Astrocyte (in vitro differentiated cells and primary cell): ENCODE measurements at places on chromosomes 12 and 14.
A peak's percentile ranks its signal among the peaks of the same experiment; 100 is the strongest.

DNA sequence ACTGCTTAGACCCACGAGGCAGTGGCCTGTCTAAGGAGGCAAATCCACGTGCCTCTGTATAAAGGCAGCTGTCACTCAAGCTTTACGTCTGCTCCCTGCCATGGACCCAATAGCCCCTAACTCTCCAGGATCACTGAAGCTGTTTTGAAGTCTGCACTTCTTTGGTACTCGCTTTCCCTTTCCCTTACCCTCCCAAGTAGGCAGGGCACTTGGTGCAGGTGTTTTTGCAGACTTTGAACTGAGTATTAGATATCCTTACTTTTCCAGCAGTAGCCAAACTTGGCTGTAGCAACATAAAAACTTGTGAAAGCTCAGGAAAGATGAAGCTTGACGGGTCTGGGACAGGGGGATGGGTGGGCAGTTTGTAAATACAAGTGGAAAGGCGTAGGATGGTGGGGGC lies 17.8 kb upstream of the OR6S1 start:
- no peak for DNase-seq

- peak; percentile 69 for DNase-seq
These were observed 9.0 kb upstream of the LRTM2 start for GRCh38 chr12:1811281-1811947.

DNA sequence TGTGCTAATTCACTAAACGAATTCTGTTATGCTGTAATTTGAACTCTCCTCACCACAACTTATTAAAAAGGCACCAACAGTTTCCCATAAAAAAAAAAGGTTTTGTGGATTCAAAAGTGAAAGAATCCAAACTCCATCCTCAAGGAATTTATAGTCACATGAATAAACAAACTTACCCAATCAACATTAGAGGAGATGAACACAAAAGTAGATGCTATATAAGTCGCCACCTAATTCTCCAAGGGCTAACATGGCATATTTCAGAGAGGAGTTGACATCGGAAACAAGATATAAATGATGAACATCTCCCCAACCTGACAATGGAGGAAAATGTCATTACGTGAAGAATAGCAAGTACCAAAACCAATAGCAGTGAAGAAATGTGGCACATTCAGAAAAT lies 265.5 kb upstream of the PRKD1 start:
- DNase-seq, result no peak

DNA sequence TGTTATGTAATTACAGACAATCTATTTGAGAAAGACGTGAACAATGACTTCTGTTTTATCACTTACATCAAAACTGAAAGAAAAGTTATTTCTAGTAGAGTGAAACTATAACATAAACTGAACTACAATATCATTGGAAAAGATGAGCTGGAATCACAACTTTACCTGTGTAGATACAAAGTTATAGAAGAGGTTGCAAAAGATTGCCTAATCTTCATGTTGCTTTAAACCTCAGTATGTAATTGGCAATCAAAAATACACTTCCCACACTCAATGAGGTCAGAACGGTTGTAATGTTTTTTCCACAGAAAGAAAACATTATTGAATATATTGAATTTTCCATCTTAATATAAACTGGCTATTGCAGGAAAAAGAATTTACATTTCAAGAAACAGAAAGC lies 37.7 kb upstream of the GXYLT1 start:
- DNase-seq, result no peak

- no peak for DNase-seq
These were observed 13.7 kb downstream of the DDX54 start for GRCh38 chr12:113171543-113171942.

DNA sequence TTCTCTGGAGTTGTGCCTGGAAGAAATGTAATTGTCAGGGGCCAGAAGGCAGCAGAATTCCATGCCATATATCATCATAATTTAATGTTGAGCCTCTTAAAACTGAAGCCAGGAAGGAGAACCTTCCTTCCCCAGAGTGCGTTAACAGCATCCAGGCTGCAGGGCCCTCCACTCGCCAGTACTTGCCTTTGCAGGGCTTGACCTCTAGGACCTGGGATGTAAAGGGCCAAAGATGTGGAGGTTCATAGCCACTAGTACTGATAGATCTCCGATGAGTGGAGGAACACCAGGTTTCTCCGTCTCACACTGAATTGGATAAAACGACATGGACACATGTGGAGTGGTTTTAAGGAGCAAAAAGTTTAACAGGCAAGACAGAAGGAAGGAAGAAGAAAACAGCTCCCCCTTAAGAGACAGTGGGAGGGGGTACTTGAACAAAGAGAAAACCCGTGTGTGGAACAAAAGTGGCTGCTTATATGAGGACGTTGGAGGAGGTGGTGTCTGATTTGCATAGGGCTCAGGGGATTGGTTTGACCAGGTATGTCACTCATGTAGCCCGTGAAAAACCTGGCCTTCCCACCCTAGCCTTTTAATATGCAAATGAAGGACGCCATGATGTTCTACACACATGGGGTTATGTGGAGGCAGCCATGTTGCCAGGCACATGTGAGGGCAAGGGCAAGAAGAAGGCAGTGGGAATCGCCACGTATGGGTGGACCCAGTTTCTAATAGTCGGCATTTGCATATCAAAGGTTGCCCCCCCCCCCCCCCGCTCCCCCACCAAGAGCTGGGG lies 38.8 kb upstream of the WSCD2 start:
- no peak for DNase-seq

DNA sequence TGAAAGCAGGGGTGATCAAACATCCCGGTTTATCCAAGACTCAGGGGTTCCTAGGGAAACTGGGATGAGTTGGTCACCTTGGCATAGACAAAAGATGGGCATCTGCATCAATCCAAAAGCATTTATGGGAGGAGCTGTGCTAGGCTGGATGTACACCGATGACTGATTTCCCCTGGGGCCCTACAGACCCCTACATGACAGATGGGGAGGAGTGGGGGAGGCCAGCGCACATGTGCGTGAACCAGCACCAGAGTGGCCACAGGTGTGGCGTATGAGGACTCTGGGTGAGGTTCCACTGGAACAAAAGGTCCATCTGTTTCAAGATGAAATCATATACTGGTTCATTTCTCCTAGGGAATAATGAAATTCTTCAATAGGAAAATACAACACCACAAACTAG lies 210.4 kb downstream of the ITPR2 start:
- no peak for DNase-seq

DNA sequence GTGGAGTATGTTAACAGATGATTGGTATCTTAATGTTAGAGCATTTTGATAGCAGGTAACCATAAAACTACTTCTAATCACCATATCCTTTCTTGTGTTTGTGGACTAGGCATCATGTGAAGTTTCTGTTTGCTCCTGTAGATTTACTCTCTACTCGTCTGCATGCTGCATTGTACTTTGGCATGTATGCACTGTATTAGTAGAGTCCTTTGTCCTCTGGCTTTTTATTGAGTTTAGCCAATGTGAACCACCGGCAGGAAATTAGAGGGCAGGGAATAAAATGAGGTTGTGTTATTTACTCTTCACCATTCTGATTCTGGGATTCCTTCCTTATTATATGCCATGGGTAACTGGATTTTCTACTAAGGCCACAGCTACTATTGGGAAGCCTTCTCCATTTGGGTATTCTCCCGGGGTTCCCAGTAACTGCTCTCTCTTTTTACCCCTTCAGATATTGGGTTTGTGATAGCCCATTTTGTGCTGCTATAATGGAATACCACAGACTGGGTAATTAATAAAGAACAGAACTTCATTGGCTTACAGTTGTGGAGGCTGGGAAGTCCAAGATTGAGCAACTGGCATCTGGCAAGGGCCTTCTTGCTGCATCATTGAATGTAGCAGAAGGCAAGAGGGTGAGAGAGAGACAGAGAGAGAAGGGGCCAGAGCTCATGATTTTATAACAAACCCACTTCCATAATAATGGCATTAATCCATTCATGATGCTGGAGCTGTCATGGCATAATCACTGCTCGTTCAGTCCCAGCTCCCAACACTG lies 22.4 kb downstream of the FAM177A1 start:
- DNase-seq, result no peak

DNA sequence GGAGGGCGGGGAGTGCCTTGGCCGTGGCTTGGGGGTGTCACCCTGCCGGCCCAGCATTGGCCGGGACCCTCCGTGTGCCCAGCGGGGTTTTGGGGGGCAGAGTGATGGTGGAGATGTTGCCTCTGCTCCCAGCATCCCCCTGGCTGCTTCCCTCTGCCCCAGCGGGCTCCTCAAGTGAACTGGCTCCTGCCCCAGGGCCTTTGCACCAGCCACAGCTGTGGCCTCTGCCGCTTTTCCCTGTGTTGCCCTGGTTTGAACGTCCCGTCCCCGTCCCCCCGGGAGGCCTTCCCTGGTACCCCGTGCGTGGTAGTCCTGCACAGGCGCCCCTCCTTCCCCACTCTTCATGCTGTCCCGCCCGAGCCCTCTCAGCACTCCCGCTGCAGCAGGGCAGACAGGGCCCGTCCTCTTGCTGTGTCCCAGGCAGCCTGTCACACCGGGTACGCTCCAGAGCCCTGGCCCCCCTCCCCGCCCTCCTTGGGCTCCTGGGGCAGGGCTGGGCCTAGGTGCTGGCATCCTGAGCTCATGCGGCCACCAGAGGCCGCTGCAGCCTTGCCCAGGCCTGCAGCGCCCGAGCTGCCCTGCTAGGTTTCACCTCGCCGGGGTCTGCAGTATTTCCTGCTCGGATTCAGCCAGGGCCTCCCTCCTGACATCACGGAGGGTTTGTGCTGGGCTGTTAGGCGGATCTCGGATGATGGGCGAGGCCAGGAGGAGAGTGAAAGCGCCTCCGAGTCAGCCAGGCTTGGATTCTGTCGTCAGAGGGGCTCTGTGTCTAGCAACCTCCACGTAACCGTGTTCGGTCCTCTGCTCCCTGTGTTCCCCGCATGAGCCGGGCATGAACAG lies 9.5 kb downstream of the NOC4L start:
- DNase-seq, result peak; percentile 25

- peak; percentile 4 for DNase-seq
These were observed 1126.0 kb downstream of the AACS start for GRCh38 chr12:126191031-126191891.

GRCh38 chr12:123089631-123090353 lies 61.1 kb downstream of the PITPNM2 start:
- peak; percentile 99 for DNase-seq
